Activated CD4-positive, alpha-beta memory T cell treated with anti-CD3 and anti-CD28 coated beads, Interleukin-2, amount 10 ng/mL, durations not matched to agents 7 days and 5 days (primary cell): ENCODE measurements at places on chromosomes 12 and 14. TPM values are rescaled to one million over a fixed set of nuclear protein-coding genes. Genes with fewer than 3 reads are reported as not detected.

GRCh38 chr12:66665435-66665985 is 13.4 kb downstream of the GRIP1 start:
- DNase-seq = no peak
- H3K27me3 ChIP-seq = peaks cover 22% of the 10 kb centered on the region

- no peak for DNase-seq
- no peaks in the 10 kb centered on the region for H3K27me3 ChIP-seq
- peaks cover 9% of the 10 kb centered on the region for H3K4me1 ChIP-seq
- peak overlapping the region; percentile 12 for H3K27ac ChIP-seq
Observed at GRCh38 chr12:128783129-128783574, 40.6 kb downstream of the SLC15A4 start.

DNA sequence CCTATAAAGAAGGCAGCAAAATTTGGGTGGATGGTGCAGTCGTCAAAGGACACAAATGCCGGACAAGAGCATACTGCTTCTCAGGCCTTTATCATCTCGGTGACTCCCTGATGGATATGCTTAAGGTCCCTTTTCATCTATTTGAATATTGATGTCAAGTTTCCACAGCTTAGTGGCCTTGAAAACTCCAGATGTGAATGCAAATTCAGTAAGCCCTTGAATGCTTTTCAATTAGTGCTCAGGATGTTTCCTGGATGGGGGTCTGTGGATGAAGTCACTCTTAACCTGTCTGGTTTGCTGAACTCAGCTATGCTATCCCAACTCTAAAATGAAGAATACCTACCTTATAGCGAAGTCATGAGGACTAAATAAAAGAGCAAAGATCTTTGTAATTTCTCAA is 10.7 kb downstream of the REM2 start:
- no peaks in the 10 kb centered on the region for H3K27me3 ChIP-seq
- no peak for DNase-seq
- peaks cover 19% of the 10 kb centered on the region for H3K4me1 ChIP-seq
- no peak overlapping the region for H3K27ac ChIP-seq
- no peak overlapping the region for H3K4me3 ChIP-seq
- H3K36me3 ChIP-seq = peaks cover 14% of the 10 kb centered on the region

DNA sequence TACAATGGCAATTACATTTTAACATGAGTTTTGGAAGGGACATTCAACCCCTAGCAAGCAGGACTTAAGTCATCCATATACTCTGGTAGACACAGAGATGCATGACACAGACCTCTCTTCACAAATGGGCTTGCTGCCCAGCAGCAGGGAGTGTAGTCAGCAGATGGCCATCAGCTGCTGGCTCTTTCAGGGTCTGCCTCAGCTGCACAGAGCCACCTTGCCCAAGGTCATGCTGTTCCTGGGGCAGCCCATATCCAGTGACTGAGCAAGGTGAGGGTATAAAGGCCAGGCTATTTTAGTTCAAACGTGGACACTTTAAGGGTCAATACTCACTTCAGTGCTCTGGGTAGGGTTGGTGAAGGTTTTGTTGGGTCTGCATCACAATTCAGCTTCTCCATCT is 58.3 kb upstream of the JDP2 start:
- H3K4me1 ChIP-seq = peaks cover 4% of the 10 kb centered on the region
- H3K27me3 ChIP-seq = peaks cover 25% of the 10 kb centered on the region
- no peaks in the 10 kb centered on the region for H3K36me3 ChIP-seq
- no peak overlapping the region for H3K27ac ChIP-seq

The RNASE1 gene
- not detected for total RNA-seq

The ENDOU gene
- not detected for total RNA-seq

The PLEKHG3 gene
- 133 TPM for total RNA-seq
